Activated naive CD8-positive, alpha-beta T cell treated with anti-CD3 and anti-CD28 coated beads, Interleukin-2, amount 10 ng/mL, durations not matched to agents 7 days and 5 days (primary cell): ENCODE measurements at places on chromosomes 6 and 20. TPM values are rescaled to one million over a fixed set of nuclear protein-coding genes. Genes with fewer than 3 reads are reported as not detected.

VAPB gene
- 35.6 TPM for total RNA-seq

GRCh38 chr6:40802481-40802880, 215.3 kb upstream of the LRFN2 start:
- peaks cover 5% of the 10 kb centered on the region for H3K4me1 ChIP-seq
- no peak overlapping the region for H3K27ac ChIP-seq
- DNase-seq, result no peak
- no peaks in the 10 kb centered on the region for H3K36me3 ChIP-seq
- no peak overlapping the region for H3K4me3 ChIP-seq

SALL4 gene
- 0.08 TPM for total RNA-seq

- H3K27me3 ChIP-seq, result peaks cover 30% of the 10 kb centered on the region
- H3K27ac ChIP-seq, result no peak overlapping the region
- H3K4me1 ChIP-seq, result peaks cover 8% of the 10 kb centered on the region
- DNase-seq, result no peak
- no peak overlapping the region for H3K4me3 ChIP-seq
- H3K36me3 ChIP-seq, result no peaks in the 10 kb centered on the region
Measured at GRCh38 chr6:107563694-107564588, 74.0 kb downstream of the SOBP start.

- H3K4me3 ChIP-seq, result no peak overlapping the region
- DNase-seq, result no peak
- no peaks in the 10 kb centered on the region for H3K36me3 ChIP-seq
- H3K27ac ChIP-seq, result no peak overlapping the region
Measured at GRCh38 chr6:99013145-99013544, 65.4 kb upstream of the FBXL4 start.
